ENCODE measurements at places on chromosomes 13 and 19.

- no peak for DNase-seq
These were observed 17.0 kb upstream of the KCNN1 start for GRCh38 chr19:17949956-17950309.

DNA sequence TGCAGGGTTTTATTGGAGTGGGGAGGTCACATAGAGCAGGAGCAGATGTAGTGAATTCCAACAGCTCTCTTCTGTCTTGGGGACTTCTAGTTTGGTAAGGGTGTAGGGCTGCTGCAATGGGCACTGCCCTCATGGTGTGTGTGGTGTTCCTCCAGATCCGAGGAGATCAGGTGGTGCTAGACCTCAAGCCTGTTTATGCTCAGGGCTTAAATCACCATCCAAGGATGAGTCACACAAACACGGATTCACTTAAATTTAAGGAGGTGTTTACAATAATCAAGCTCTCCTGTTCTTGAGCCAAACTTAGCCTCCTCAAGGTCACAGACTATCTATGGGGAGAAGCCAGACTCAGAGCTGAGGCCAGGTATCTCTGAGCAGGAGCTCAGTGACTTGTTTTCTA, 23.0 kb downstream of the HS6ST3 start:
- DNase-seq, result no peak

- no peak for DNase-seq
These were observed 157.5 kb downstream of the DNAJC15 start for GRCh38 chr13:43180837-43181236.

DNA sequence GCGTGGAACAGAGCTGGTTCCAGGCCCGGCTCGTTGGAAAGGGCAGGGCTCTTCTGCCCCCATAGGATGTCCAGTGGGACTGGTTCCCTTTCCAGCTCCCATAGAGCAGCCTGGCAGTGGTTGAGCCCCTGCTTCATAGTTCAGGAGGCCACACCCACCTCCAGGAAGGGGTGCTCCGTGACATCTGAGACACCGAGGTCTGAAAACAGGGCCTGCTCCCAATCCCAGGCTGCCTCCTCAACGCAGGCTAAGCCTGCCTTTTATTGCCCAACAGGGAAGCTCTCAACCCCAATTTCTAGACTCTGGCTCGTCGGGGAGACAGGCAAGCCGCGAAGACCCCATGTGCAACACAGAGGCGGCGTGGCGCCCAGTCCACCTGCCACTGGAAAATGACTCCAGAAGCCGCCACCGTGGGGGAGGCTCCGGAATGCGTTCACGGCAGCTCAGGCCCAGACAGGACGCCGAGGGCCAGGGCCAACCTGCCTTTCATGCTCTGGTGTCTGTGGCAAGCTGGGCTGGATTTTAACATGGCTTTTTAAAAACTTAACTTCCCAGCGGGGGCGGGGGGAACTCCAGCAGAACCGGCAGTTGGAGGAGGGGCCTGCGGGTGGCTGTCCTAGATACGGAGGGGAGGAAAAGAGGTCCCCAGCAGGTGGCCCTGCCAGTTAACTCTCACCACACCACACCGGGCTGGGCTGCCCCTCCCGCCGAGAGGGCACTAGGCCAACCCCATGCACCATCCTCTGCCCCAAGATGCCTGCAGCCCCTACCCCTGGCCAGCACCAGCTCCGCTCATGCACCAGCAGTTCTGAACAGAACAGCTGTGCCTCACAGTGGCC, 17.9 kb upstream of the TINCR start:
- DNase-seq, result no peak

DNA sequence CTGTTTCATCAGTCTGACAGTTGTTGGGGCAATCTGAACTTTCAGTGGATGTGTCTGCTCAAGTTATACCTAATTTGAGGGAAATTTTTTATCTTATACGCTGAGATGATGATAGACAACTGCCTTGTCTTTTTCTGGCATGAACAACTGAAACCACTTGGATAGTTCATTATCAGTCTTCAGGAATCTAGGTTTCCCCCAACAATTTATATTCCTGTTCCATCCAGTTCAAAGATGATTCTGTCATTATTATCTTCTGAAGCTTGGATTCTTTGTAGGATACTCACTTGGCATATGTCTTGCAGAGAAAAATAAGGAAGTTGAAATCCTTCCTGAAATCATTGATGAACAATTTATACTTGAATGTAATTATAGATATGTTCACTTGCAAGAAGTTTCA, 193.7 kb downstream of the LMO7 start:
- no peak for DNase-seq

DNA sequence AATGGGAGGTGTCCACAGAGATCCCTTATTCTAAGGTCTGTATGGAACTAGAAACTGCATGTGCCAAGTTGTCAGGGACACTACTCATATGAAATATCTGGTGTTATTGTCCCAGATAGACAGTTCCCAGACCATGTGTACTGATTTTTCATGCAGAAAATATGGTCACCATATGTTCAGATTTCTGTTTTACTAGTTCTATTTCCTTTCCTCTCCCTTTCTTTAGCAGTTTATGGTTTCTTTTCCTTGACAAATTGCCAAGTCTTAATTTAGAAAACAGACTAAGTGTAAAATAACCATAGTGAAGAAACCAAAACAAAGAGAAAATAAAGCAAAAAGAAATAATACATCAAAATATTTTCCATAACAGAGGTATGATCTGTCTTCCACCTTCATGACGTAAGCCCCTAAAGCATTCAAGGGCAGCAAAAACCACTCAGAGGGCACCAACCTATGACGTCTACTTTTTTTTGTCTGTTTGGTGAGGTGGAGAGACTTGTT, 248.5 kb downstream of the KCTD12 start:
- peak; percentile 46 for DNase-seq

DNA sequence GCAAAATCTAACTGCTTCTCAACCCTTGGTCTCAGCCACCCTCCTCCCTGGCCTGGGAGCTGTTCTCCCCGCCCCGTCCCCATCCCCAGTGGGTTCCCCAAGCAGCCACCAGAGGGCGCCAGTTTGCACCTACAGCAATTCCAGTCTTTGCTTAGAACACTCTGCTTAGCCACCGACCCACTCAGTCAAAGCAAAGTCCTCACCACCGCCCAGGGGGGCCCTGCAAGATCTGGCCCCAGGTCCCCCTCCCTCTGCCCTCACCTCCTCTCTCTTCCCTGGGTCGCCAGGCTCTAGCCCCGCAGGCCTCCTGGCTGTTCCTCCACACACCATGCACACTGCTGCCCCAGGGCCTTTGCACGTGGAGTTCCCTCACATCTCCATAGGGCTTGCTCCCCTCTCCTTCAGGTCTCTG, 12.4 kb downstream of the TMEM143 start:
- DNase-seq, result no peak

GRCh38 chr19:15266683-15267082, 34.4 kb upstream of the EPHX3 start:
- no peak for DNase-seq

GRCh38 chr13:23455401-23456185, 22.1 kb upstream of the SACS start:
- no peak for DNase-seq

DNA sequence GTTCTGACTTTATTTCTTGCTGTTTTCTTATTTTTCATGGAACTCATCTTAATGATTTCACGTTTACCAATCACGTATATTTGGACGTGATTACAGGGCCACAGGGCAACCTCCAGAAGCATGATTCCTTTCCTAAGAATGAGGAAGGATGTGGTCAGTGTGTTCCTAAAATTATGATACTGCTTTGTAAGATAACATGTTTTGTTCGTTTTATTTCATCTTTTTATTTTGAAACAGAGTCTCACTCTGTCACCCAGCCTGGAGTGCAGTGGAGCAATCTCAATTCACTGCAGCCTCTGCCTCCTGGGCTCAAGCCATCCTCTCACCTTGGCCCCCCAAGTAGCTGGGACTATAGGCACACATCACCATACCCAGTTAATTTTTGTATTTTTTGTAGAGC, 24.8 kb upstream of the LAIR1 start:
- DNase-seq, result no peak

DNA sequence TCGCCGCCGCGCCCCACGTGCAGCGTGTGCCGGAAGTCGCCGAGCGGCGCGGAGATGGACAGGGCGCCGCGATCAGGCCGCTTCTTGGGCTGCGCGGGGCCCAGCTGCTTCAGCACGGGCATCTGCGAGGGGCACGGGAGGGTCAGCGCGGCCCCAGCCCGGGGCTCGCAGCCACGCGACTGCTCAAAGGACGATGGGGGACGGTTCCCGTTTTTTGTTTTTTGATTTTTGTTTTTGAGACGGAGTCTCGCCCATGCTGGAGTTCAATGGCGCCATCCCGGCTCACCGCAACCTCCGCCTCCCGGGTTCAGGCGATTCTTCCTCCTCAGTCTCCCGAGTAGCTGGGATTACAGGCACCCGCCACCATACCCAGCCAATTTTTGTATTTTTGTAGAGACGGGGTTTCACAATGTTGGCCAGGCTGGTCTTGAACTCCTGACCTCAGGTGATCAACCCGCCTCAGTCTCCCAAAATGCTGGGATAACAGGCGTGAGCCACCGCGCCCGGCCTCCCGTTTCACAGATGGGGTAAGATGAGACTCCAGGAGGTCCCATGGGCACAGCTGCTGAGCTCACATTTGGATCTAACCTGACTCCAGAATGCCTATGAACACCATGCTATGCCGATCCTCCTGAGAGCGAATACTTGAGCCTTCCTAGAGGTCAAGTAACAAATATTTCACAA, 2.0 kb upstream of the LENG9 start:
- no peak for DNase-seq

DNA sequence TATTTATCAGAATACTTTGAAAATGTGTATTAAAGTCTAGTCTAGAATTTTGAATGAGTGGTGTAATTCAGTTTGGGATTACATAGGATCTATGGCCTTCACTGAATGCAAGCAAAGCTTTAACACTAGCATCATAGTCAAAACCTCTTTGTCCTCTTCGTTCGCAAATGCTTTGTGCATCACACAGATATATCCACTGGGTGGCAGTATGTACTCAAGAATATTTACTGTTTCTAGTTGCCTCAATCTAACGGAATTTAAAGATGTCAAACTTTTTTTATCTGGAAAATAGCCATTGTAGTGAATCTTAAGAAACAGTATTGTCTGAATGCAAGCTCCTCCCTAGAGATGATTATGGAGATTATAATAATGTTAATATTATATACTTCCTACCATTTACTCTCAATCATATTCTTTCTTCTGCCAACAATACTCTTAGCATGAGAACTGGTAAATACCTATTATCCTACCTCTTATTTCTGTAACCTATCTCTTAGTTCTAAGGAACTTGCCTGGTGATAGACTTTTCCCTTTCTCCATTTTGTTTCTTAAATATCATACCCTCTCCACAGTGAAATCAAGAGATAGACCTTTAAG, 25.8 kb downstream of the LACC1 start:
- no peak for DNase-seq

- no peak for DNase-seq
These were observed 68.6 kb upstream of the FGF14 start for GRCh38 chr13:102470283-102470917.

DNA sequence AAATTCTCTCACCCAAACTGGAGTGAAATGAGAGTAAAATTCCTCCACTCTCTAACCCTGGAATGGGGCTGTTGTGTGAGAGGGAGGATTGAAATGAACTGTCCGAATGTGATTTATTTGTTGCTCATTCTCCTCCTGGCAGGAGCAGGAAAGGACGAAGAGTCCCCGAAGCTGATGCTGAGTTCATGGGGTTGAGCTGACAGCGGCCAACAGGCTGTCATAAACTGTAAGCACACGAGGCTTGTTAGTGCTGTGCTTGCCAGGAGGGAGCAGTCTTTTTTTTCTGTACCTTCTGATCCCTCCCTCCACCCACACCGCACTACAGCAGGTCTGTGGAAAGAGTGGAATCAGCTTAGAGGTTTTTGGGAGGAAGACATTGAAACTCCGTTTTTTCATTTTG, 33.1 kb upstream of the ZNF331 start:
- no peak for DNase-seq
